ENCODE measurements at places on chromosomes 5 and 9.

DNA sequence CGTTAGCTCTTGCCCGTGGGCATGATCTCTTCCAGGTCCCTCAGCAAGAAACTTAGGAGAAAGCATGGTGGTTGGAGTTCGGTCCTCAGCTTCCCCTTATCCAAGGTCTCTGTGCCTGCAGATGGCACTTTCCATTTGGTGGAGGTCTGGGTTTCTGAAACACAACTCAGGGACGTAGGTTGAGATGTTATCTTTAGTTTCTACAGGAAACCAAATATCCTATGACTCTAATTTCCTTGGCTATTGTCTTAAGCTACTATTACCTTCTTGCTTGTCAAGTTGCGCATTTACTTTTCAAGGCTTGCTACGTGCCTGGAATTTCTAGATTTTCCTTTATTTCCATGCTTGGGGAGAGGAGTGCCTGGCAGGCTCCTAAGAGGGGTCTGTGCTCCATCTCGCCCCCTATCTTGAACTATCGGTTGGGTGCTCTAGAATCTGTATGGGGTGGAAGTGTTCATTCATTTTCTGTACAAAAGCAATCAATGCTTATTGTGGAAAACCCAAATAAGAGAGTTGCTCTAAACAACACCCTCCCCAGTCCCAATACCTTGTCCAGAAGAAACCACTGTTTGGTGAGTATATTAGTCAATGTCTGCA is 32.9 kb upstream of the KCNIP1 start:
- DNase-seq = no peak

DNA sequence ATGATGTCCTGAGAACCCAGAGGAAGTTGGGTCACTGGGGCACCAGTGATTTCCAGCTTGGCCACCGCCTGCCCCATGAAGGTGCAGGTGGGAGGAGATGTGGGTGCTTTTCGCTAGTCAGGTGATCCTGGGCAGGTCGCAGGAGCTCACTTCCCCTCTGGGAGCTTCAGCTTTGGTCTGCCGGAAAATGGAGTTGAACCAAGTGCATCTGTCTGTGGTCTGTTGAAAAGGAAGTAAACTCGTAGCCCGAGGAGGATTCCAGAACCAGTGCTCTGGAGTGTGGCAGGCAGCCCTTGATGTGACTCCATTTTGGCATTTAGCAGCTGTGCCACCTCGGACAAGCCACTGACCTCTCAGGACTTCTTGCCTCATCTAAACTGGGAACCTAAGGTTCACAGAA is 81.8 kb upstream of the HRH2 start:
- no peak for DNase-seq

DNA sequence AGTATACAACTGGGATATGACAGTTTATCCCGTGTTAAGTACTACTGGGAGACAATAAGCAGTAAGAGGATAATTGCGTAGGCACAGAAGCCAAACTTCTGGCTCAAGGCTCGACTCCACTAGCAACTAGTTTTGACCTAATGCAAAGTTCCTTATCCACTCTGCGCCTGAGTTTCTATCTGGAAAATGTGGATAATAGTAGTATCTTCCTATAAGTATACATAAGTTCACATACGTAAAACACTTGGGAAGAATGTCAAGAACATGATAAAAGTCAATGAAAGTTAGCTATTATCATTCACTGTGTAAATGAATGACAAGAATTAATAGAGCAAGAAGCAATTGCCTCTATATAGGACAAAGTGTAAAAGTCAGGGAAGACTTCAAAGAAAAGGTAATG is 45.7 kb downstream of the FTMT start:
- no peak for DNase-seq

DNA sequence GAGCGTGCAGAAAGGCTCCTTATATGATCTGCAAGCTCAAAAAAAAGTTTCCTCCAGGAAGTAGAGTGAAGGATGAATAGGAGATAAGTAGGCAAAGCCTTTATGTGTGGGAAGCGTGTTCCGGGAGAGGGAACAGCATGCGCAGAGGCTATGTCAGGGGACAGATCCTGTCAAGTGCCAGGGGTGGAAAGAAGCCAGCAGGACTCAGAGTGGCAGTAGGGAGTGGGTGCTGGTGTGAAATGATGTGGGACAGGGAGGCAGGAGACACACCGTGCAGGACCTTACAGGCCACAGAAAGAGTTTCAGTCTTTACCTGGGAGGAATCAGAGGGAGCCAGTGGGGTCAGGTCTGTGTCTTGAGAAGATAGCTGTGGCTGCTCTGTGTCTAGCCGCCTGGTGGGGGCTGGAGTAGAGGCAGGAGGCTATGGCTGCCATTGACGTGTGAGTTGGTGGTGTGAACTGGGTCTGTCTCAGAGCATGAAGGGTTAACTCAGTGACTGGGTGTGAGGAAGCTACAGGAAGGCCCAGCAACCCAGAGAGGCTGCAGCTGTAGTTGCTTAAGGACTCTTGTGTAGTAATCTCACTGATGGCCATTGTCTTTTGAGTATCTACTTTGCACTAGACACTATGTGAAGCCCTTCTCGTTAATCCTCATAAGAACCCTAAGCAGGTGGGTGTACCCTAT is 71.3 kb downstream of the PPARGC1B start:
- no peak for DNase-seq

DNA sequence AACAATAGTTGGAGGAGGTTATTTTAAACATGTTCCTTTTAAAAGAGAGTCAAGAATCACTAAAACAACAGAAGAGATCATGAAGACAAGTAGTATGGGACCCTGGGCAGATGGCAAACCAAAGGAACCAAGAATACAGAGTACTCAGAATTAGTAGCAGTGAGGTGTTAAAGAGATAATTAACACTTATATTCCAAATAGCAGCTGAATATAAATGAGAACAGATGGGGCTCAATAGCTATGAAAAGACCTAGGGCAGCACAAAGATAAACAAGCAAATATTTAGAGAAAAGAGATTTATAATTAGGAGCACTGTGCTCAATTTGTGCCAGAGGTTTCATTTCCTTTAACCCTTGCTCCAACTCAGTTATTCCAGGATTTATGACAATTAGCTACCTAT is 159.1 kb downstream of the FAM114A2 start:
- DNase-seq = no peak

GRCh38 chr5:73637565-73637964 is 11.6 kb downstream of the ARHGEF28 start:
- DNase-seq = no peak

- no peak for DNase-seq
Observed at GRCh38 chr5:86645885-86646284, 28.1 kb downstream of the COX7C start.

GRCh38 chr5:125317536-125317995 is 571.1 kb upstream of the ZNF608 start:
- no peak for DNase-seq

DNA sequence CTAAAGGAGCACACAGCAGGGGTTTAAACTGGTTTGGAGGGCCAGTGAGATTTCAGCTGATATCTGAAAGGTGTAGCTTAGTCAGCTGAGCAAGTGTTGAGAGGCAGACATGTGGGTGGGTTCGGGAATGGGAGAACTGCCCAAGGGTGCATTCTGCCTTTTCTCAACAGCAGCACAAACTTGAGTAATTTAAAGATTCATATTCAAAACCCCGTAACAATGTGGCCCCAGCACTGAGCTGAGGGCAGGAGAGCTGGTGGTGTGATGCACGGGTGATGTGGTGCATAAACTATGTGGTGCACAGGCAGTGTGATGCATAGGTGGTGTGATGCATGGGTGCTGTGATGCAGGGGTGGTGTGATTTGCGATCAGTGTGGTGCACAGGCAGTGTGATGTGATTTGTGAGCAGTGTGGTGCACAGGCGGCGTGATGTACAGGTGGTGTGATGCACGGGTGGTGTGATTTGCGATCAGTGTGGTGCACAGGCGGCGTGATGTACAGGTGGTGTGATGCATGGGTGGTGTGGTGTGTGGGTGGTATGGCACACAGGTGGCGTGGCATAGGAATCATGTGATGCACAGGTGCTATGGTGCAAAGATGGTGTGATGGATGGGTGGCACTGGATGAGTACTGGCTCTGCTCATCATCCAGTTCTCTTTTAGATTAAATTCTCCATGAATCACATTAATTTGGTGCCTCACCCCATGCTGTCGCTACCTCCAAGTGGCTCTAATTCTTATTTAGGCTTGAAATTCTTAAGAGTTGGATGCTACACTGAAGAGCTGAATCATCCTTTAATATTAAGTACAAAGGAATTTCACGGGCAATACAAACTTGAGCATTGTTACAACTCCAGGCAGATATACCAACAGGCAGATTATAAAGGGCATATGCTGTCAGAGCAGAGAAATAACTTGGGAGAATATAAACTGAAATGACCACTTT is 53.6 kb downstream of the DAP start:
- no peak for DNase-seq

DNA sequence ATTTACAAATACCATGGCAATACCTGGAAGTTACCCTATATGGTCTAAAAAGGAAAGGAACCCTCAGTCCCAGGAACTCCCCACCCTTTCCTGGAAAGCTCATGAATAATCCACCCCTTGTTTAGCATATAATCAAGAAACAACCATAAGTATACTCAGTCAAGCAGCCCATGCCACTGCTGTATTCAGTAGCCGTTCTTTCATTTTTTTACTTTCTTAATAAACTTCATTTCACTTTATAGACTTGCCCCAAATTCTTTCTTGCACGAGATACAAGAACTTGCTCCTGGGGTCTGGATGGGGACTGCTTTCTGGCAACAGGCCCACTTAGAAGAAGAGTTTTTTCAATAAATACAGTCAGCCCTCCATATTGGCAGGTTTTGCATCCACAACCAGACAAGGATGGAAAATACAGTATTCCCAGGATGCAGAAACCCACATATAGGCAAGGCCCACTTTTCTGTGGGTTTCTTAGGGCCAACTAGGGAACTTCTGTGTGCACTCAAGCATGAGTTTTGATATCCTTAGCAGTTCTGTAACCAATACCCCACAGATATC is 2.8 kb upstream of the TBCA start:
- DNase-seq = no peak

GRCh38 chr5:33319841-33320240 is 120.9 kb upstream of the TARS1 start:
- DNase-seq = no peak

DNA sequence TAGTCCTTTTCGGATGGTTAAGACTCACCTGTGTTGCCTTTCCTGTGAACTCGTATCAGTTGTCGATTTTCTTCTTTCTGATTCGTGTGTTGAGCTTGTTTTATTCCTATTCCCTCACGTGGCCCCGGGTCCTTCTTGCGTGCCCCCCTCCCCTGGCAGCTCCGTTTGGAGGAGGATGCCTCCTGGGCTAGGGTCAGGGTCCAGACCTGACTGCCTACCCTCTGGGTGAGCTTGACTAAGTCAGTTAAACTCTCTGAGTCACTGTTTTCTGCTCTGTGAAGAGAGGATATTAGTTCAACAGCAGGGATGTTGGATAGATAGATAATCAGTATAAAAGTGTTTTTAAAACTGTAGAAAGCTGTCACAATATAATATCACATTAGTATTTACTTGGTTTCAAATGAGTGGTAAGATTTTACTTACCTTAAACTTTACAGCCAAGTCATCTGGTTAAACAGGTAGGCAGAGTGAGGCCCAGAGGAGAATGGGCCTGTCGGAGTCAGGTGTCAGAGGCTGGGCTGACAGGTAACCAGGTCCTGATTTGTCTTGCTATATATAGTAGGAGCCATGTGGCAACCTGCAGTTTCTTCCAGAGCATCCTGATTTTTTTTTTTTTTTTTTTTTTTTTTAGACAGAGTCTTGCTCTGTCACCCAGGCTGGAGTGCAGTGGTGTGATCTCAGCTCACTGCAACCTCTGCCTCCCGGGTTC is 24.2 kb downstream of the PPARGC1B start:
- no peak for DNase-seq

DNA sequence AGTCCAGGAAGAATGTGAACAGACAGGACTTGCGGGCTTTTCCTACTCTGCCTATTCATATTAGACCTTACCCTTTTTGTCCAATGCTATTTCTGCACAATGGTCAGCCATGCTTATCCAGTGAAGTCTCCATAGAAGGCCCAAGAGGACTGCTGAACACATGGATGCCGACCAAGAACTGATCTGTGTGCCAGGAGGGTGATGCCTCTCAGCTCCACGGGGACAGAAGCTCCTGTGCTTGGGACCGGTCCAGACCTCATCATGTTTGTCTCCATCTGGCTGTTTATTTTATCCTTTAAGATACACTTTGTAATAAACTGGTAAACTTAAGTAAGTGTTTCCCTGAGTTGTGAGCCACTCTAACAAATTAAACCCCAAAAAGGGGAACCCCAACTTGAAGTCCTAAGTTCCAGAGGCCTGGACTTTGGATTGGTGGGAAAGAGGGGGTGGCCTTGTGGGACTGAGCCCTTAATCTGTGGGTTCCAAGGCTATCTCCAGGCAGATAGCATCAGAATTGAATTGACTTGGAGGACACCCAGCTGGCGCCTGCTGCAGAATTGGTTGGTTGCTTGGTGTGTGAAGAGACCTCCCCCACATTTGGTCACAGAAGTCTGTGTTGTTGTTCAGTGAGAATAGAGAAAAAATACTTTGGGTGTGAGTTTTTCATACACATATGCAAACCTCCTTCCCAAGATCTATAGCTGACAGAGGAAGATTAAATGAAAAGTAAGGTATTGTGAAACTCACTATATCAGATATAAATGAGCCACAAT is 57.9 kb upstream of the ANKH start:
- no peak for DNase-seq

DNA sequence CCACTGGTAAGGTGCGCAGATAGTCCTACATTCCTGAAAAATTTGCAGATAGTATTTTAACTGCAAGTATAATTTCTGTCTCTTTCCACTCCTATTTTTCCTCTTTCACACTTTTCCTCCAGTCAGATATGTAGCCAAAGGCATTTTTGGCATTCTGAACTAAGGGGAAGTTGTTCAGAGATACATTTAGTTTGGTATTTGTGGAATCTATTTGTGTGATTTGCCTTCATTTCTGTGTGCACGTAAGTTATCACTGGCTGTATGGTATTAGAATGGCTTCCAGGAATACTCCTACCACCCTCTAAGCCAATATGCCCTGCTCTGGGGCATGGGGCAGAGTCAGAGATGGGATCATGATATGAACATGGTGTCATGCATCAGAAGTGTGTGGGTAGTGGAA is 45.8 kb upstream of the GRAMD2B start:
- no peak for DNase-seq

All from stimulated activated CD8-positive, alpha-beta memory T cell treated with anti-CD3 and anti-CD28 coated beads, Interleukin-4, amount 100 ng/mL, for 1 hour (primary cell).